ENCODE measurements at places on chromosomes 13 and 19. TPM values are rescaled to one million over a fixed set of nuclear protein-coding genes. Genes with fewer than 3 reads are reported as not detected.

WDR62 gene
- 2.1 TPM for polyA plus RNA-seq

DNA sequence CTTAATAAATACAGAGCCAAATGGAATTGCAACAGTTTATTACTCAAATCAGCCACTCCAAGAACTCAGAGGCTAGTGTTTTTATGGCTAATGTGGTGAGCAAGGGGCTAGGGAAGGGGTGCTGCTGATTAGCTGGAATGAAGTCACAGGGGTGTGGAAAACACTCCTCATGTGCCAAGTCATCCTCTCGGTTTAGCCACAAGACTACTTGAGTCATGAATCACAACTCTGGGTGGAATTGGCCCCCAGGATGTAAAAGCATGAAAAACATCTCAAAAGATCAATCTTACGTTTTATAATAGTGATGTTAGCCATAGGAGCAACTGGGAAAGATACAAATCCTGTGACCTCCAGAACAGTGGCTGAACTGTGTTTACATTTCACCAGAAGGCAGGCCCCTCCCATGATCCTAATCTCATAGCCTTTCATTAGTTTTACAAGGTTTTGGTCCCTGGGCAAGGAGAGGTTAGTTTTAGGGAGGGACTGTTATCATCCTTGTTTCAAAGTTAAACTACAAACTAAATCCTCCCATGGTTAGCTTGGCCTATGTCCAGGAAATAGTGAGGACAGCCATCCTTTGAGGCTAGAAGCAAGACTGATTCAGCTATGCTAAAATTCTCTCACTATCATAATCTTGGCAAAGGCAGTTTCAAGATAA lies 2020.1 kb upstream of the PCDH20 start:
- peak; percentile 97 for DNase-seq

DNA sequence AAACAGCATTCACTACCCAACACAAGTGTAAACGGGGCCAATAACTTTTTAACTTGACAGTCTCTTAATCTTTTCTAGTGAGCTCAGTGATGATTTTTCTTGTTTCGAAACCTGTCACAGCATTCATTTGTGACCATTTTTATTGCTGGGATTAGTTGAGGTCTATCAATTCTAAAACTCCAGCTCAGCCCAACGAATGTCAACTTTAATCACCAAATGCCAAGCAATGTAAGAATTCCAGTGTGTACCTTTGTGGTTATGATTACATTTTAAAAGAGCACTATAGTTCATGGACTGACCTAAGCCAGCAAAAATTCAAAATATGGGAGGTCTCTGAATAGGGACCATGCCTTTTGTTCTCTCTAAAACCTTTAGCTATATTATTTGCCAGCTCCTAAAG lies 694.3 kb upstream of the SGCG start:
- DNase-seq, result no peak

IGLON5 gene
- 3.3 TPM for polyA plus RNA-seq

- no peak for DNase-seq
Measured at GRCh38 chr13:91909617-91910016, 511.2 kb downstream of the GPC5 start.

CLDN10 gene
- 0.16 TPM for polyA plus RNA-seq

DNA sequence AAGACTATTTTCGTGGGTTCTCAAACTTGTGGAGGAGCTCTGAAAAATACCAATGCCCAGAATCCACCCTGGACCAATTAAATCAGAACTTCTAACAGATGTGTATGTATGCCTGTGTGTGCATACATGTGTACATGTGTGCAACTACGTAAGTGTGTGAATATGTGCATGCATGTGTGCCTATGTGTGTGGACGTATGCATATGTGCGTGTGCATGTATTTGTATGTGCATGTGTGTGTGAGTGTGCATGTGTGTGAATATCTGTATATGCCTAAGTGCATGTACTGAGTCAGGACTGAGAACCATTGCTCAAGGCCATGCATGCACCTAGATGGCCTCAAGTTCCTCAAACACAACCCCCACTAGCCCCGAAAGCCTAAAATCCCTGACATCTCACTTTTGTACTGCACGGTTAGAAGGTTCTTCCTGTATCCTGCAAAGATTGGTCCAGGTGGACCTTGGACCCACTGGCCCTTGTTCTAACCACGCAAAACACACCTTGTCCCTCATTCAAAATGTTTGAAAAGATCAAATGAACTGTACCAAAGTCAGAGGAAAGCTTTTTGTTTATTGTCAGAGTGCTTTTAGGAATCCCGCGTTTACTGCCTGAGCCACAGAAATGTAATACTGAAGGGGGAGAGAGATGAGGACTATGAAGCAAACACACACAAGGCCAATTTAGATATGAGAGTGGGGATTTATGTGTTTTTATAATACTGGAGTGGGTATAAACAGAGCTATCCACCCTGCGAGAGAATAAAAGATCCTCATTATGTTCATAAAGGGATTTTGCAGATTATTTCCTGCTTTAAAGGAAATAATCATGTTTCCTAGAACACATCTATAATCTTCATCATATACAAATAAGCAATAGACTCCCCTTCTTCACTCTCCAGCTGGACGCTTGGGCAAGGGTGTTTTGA lies 39.1 kb downstream of the LATS2 start:
- DNase-seq, result no peak

DNA sequence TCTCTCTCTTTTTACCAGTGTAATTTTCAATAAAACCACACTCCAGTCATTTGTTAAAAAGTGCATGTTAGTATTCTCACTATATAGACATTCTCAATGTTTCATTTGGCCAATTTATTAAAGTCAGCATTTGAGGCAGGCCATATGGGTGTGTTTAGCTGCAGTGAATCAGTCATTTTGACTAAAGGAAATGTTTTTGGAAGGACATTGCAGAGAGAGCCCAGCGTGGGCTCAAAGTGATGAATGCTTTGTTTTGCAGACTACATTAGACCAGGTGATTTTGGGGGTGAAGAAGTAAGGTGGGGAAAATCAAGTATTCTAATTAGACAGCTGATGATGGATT lies 116.7 kb downstream of the POSTN start:
- DNase-seq, result no peak

ZNF573 gene
- 10.2 TPM for polyA plus RNA-seq

GRCh38 chr19:45423589-45424190 lies at the start of gene ERCC1:
Gene ERCC1, minus strand, starts transcription at chr19:45423917. Its CDS starts 543 bp downstream, at chr19:45423374.
- DNase-seq, result peak; percentile 99

GRCh38 chr19:18203408-18203862 lies 407 bp downstream of the RAB3A start:
- no peak for DNase-seq

DNA sequence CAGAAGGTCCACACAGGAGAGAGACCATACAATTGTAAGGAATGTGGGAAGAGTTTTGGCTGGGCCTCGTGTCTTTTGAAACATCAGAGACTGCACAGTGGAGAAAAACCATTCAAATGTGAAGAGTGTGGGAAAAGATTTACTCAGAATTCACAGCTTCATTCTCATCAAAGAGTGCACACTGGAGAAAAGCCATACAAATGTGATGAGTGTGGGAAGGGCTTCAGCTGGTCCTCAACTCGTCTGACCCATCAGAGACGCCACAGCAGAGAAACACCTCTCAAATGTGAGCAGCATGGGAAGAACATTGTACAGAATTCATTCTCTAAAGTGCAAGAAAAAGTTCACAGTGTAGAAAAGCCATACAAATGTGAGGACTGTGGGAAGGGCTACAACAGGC lies 5.4 kb upstream of the ZNF225 start:
- no peak for DNase-seq

All from cardiac muscle cell (in vitro differentiated cells and primary cell).